Caudate nucleus (tissue), 63 donors: ENCODE measurements at places on chromosomes 13 and 19.

GRCh38 chr19:16497837-16498236 is 1.6 kb downstream of the C19orf44 start:
- no peak for DNase-seq

- no peak for DNase-seq
These were observed 11.7 kb downstream of the BCKDHA start for GRCh38 chr19:41409288-41409687.

DNA sequence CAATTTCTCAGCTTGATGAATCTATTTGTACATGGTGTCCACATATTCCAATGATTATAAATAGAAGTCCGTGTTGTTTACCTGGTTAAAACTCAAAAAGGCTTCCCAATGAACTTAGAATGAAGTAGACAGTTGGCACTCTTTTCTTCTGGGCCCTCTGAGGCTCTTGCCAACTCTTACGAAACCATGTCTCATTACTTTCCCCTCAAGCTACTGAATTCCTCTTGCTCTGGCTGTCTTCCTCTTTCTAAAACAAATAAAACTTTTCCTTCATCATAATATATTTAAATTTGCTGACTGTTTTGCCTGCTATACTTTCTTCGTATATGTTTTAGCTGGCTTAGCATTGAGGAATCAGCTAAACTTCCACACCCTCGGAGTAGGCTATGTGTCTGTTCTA is 139.7 kb downstream of the SLITRK6 start:
- no peak for DNase-seq

DNA sequence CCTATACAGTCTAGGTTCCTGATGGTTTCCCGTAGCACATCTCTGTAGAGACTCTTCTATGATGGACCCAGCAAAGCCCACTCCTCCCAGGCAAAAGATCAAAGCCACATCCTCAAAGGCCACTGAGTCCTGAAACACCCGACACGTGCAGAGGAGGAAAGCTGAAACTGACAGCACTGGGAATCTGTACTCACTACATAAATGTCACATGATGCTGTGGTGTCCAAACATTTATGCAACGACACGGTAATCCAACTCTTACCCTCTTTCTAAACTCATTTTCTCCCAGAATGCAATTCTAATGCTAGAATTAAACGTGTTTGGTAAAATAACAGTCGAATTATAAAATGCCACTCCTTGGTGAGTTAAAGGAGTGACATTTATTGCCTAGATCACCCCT is 7.0 kb upstream of the ZNF441 start:
- no peak for DNase-seq

DNA sequence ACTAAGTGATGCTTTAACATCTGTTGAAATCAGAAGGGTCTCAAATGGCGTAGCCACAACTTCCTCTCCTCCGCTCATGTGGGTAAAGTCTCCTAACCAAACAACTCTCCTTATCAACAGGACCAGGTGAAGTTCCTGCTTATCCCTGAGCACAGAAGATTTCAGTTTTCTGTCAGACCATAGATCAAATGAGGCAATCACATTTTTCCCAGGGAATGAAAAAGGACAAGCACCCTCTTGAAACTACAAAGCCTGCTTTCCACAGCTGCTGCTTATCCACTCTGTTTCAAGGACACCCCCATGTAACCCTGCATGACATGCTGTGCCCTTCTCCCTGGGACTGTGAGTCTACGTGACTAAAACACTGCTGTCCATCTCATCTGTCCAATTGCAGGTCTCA is 788.3 kb upstream of the SLITRK5 start:
- DNase-seq, result no peak

GRCh38 chr13:36850790-36851438 is 31.9 kb downstream of the RFXAP start:
- no peak for DNase-seq

DNA sequence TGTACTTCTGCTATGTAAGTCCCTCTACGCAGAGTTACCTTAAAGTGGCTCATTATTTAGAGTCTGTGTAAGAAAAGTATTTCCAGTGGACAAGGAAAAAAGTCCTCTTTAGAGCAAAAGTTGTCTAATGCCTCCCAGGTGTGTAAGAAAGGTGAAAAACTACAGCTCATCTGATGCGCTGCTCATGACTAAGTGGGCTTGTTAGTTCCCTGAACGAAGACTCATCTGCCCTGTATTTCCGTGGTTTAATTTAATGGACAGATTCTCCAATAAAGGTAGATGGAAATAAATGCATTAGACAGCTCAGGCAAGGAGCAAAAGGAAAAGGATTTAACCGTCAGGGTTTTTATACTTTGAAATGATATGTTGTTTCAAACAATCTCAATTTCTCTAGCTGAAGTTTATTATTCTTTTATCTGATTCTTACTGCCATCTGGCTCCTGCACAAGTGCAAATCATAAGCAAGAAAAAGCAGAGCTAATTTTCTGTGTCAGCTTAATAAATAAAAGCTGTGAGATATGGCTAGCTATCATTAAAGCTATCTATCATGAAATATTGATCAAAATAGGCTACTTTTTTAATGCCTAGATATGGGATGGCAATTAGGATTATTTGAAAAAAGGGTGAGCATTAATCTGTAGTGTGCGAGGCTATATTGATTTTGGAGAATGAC is 73.7 kb upstream of the PCDH9 start:
- no peak for DNase-seq

DNA sequence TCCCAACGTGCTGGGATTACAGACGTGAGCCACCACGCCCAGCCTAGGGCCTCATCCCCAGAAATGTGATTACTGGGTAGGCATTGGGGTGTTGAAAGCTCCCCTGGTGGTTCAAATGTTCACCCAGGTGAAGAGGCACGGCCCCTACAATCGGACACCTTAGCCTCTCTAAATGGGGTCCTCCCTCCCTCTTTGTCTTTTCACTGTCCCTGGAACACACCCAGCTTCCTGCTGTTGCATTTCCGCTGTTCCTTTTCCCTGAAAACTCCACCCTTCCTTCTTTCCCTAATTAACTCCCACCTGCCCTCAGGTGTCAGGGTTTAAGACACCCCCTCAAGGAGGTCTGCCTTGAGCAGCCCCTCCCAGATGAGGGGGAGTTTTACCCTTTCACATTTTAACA is 3.6 kb upstream of the PRODH2 start:
- DNase-seq, result no peak

GRCh38 chr19:49447485-49448431 is 3.9 kb downstream of the PIH1D1 start:
- no peak for DNase-seq
